ENCODE measurements at places on chromosomes 3 and 15. TPM values are rescaled to one million over a fixed set of nuclear protein-coding genes. Genes with fewer than 3 reads are reported as not detected.

The TGM4 gene
- 0.63 TPM for total RNA-seq

The IFT57 gene
- 65.7 TPM for total RNA-seq

The REC114 gene
- not detected for total RNA-seq

The PRR23B gene
- total RNA-seq = not detected

The CLDN18 gene
- total RNA-seq = not detected

GRCh38 chr3:52534281-52535183 lies 875 bp upstream of the NT5DC2 start:
- no peaks in the 10 kb centered on the region for H3K27me3 ChIP-seq
- no peak for DNase-seq
- H3K36me3 ChIP-seq = no peaks in the 10 kb centered on the region
- H3K4me1 ChIP-seq = peaks cover 28% of the 10 kb centered on the region
- H3K4me3 ChIP-seq = no peak overlapping the region

GRCh38 chr3:105691633-105692032 lies 177.2 kb downstream of the CBLB start:
- no peak overlapping the region for H3K27ac ChIP-seq
- H3K4me3 ChIP-seq = no peak overlapping the region
- DNase-seq = no peak

GRCh38 chr15:96514607-96515285 lies 184.2 kb downstream of the NR2F2 start:
- no peak for DNase-seq
- no peaks in the 10 kb centered on the region for H3K36me3 ChIP-seq
- H3K27ac ChIP-seq = no peak overlapping the region
- H3K27me3 ChIP-seq = peaks cover 37% of the 10 kb centered on the region
- no peaks in the 10 kb centered on the region for H3K4me1 ChIP-seq

DNA sequence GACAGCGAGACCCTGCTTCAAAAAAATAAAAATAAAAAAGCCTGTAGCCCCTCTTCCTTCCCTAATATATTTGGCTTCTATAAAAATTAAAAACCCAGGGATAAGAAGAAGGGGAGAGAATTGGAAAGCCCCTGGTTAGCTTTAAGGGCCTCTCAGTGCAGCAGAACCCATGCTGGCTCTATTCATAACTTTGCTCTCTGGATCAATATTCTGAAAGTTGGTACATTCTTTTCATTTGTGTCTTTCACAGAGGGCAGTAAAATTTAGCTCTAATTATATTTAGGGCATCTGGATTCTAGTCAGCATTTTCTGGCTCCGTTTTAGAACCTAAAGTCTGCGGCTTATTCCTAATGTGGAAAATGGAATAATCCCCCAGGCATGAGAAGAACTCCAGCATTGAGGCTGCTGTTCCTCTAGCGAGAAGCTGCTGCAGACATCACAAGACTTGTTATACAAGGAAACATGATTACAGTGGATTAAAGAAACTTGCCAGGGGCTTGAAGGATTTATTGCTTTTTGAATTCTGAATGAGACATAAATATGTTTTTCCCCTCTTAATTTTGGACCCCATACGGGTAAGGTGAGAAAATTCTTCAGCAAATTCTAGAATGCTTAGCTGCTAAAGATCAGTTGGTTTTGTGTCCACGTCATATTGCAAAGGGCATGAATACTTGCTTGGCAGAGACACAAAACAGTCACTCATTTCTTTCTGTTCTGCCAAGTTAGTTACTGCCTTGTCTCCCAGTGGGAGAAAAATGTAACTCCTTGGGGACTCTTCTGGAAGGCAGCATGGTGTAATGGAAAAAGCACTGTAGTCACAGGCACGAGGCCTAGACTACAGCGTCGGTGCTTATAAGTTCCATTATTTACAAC lies 177.7 kb downstream of the VGLL4 start:
- H3K27ac ChIP-seq = no peak overlapping the region
- no peak overlapping the region for H3K4me3 ChIP-seq
- H3K36me3 ChIP-seq = no peaks in the 10 kb centered on the region
- no peaks in the 10 kb centered on the region for H3K4me1 ChIP-seq
- DNase-seq = no peak

DNA sequence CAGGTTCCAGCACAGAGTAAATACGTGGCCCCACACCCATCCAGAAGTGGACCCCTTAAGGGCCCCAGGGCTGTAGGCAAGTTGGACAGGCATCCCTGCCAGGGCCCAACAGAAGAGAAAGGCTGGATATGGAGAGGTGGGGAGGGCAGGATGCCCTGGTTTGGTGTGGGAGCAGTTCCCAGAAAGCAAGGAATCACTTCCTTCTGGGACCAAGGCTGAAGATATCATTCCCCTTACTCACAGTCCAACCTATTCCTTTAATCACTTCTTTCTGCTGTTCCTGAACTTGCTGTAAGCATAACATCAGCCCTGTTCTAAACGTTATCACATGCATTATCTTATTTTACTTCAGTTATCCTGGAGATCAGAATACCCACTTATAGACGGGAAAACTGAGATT lies 6.1 kb upstream of the MESP2 start:
- peak overlapping the region; percentile 54 for H3K27ac ChIP-seq
- no peaks in the 10 kb centered on the region for H3K27me3 ChIP-seq
- H3K4me3 ChIP-seq = no peak overlapping the region
- peaks cover 66% of the 10 kb centered on the region for H3K4me1 ChIP-seq
- DNase-seq = no peak

DNA sequence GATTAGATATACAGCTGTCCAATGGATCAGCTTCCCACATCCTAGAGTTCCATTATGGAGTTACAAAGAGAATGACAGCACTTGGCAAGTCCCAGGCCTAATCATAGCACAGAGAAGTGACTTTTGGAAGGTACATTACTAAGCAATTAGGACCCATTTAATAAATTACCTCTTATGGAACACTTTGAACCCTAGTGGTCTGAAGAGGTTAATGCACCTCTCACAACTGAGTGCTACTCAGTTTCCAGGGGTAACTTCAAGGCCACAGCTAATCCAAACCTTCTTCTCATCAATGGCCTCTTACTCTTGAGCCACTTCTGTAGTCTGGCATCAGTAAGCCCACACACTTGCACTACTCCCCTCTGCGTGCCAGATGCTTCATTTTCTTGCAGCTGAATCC lies 34.9 kb upstream of the MEIS2 start:
- no peaks in the 10 kb centered on the region for H3K4me1 ChIP-seq

DNA sequence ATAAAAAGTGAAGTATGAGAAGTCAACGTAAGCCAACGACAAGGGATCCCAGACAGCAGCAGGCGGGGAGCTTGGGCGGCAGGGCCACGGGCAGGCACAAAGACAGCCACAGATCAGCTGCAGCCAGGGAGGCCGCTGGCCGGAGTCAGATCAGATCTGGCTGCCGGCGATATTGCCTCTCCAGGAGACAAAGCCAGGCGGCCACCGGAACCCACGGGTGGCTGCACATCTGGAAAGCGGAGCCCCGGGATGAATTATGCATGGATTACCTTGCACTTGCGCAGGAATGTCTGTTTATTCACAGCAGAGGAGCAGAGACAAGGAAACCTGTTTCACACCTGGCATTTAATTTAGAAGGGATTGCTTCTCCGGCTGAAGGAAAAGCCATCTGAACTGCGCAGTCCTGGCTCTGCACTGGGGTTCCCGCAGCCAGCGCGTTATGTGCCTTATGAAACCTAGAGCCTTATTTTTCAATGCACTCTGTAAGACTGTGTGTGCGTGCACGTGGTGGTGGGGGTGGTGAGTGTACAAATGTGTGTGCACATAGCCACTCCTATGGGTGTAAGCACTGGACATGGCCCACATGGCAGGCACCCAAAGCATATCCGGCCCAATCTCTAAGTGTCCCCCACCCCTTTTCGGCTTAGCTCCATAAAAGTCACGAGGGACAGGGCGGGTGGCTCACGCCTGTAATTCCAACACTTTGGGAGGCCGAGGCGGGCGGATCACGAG lies 427.8 kb upstream of the MCTP2 start:
- no peak overlapping the region for H3K27ac ChIP-seq
- H3K27me3 ChIP-seq = peaks cover 10% of the 10 kb centered on the region
- DNase-seq = no peak
- no peaks in the 10 kb centered on the region for H3K36me3 ChIP-seq
- H3K4me3 ChIP-seq = no peak overlapping the region
- H3K4me1 ChIP-seq = no peaks in the 10 kb centered on the region

DNA sequence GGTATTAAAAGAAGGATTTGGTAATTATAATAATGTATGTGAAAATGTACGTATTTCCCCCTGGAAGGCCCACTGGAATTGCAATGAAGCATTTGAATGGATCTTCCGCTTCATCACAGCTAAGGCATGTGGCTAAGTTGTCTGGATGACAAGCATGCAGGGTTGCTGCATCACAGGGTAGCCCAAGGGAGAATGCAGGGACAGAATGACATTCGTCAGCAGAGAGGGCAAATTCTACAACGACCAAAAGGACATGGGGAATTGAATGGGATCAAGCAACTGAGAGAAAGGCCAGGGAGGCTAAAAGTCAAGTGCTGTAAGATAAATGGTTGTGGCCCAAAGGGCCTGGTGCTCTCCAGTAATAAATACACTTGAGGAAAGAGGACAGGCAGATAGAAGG lies 95.4 kb downstream of the ISL2 start:
- no peak overlapping the region for H3K4me3 ChIP-seq
- peaks cover 10% of the 10 kb centered on the region for H3K4me1 ChIP-seq
- peak; percentile 60 for DNase-seq
- no peaks in the 10 kb centered on the region for H3K27me3 ChIP-seq
- H3K27ac ChIP-seq = no peak overlapping the region
- H3K36me3 ChIP-seq = no peaks in the 10 kb centered on the region

GRCh38 chr15:88890495-88890894 lies 4.8 kb downstream of the HAPLN3 start:
- no peaks in the 10 kb centered on the region for H3K4me1 ChIP-seq
- no peak for DNase-seq
- H3K27me3 ChIP-seq = peaks cover 23% of the 10 kb centered on the region
- no peaks in the 10 kb centered on the region for H3K36me3 ChIP-seq
- H3K27ac ChIP-seq = no peak overlapping the region

- H3K36me3 ChIP-seq = no peaks in the 10 kb centered on the region
- no peak overlapping the region for H3K27ac ChIP-seq
- no peaks in the 10 kb centered on the region for H3K27me3 ChIP-seq
- no peak for DNase-seq
Measured at GRCh38 chr3:150020527-150020926, 49.8 kb upstream of the PFN2 start.

GRCh38 chr3:54322354-54322753 lies 200.0 kb downstream of the CACNA2D3 start:
- no peak overlapping the region for H3K4me3 ChIP-seq
- H3K27me3 ChIP-seq = 0 out of 2 replicates have a peak, but pooled peaks cover under 1% of the 10 kb centered on the region
- DNase-seq = no peak
- H3K27ac ChIP-seq = no peak overlapping the region

DNA sequence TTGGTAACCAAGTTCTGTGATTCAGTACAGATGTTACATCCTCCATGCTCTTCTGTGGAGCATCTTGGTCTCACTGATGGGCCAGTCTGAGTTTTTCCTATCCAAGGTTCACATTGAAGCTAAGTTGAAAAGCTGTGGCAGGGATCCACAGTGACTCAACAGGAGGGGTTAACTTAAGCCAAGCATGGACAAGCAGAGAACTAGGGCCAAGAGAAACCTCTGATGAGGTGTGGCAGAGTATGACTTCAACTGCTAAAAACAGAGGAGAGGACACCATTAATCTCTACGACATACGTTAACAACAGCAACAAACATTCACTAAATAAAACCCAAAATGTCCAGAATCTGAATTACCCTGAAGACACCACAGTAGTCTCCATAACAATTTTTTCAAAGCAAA lies 268.1 kb upstream of the UBE2E2 start:
- H3K27ac ChIP-seq = no peak overlapping the region
- no peaks in the 10 kb centered on the region for H3K27me3 ChIP-seq
- H3K36me3 ChIP-seq = no peaks in the 10 kb centered on the region
- no peak for DNase-seq
- H3K4me1 ChIP-seq = no peaks in the 10 kb centered on the region

- no peaks in the 10 kb centered on the region for H3K27me3 ChIP-seq
- H3K4me1 ChIP-seq = no peaks in the 10 kb centered on the region
- H3K27ac ChIP-seq = no peak overlapping the region
Measured at GRCh38 chr3:171297207-171297606, 163.0 kb downstream of the TNIK start.
